ENCODE measurements at places on chromosomes 16 and 17.

DNA sequence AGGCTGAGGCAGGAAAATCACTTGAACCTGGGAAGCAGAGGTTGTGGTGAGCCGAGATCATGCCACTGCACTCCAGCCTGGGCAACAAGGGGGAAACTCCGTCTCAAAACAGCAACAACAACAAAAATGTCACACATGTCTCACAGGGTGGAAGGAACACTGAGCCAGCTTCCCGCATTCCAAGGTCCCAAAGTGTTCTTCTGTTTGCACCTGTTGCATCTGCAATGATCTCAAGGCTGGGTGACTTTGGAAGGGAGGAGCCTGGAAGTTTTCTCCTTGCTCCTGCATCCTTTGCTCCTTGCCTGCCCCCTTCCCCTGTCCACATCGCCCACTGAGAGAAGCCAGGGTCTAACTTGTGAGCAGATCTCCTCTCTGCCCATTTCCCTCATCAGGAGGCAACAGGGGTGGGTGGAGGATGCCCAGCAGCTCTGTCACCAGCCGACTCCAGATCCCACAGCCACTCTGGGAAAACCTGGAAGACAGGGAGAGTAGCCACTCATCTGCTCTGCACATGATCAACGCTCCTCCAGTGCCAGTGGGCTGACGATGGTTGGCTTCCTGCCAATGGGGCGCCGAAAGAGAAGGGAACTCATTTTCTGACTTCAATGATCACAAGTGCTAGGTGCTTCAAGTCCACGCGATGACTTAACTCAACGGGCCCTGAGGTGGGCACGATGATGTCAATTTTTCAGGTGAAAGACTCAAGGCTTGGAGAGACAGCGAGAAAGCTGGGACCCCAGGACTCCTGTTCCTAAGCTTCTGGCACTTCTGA is 12.6 kb downstream of the CHST6 start:
- no peaks in the 10 kb centered on the region for H3K27me3 ChIP-seq
- DNase-seq = no peak
- H3K27ac ChIP-seq = no peak overlapping the region
- H3K36me3 ChIP-seq = no peaks in the 10 kb centered on the region
- H3K4me1 ChIP-seq = no peaks in the 10 kb centered on the region
- H3K4me3 ChIP-seq = no peak overlapping the region

- H3K27me3 ChIP-seq = no peaks in the 10 kb centered on the region
- no peaks in the 10 kb centered on the region for H3K36me3 ChIP-seq
- no peak overlapping the region for H3K27ac ChIP-seq
- no peak for DNase-seq
These were observed 29.9 kb downstream of the YPEL2 start for GRCh38 chr17:59361386-59361785.

GRCh38 chr17:49524473-49525359 is 29.6 kb downstream of the NGFR start:
- no peak for DNase-seq
- no peaks in the 10 kb centered on the region for H3K36me3 ChIP-seq
- no peak overlapping the region for H3K27ac ChIP-seq
- H3K4me1 ChIP-seq = no peaks in the 10 kb centered on the region

GRCh38 chr17:4519361-4519788 is 20.7 kb downstream of the SPNS2 start:
- no peaks in the 10 kb centered on the region for H3K36me3 ChIP-seq
- no peak overlapping the region for H3K4me3 ChIP-seq
- H3K27me3 ChIP-seq = no peaks in the 10 kb centered on the region
- no peaks in the 10 kb centered on the region for H3K4me1 ChIP-seq
- H3K27ac ChIP-seq = peak overlapping the region; percentile 75

- H3K4me3 ChIP-seq = peak within 1 kb of the TSS; percentile 35
- H3K27me3 ChIP-seq = no peaks in the 10 kb centered on the region
- peak; percentile 81 for DNase-seq
- no peak within 1 kb of the TSS for H3K27ac ChIP-seq
- H3K4me1 ChIP-seq = peaks cover 5% of the 10 kb centered on the region
These were observed at the start of gene TTLL6 for GRCh38 chr17:48816774-48817590. Gene TTLL6, minus strand, starts transcription at chr17:48817229. Its CDS starts 157 bp downstream, at chr17:48817072.

DNA sequence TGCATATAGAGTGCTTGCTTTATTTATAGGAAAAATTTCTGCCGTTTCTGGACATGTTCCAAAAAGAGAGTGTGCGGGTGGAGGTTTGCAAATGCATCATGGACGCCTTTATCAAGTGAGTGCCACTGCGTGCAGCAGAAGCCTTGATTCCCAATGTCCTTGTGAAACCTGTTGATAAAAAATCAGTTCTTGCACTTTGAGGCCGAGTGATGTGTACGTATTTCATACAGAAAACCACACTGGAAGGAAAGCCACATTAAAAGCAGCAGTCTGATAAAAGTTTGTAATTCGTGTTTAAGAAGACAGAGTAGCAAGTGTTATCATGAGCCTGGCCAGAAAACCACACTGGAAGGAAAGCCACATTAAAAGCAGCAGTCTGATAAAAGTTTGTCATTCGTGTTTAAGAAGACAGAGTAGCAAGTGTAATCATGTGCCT is 78.0 kb downstream of the KNOP1 start:
- H3K4me1 ChIP-seq = no peaks in the 10 kb centered on the region
- H3K27ac ChIP-seq = no peak overlapping the region
- H3K27me3 ChIP-seq = no peaks in the 10 kb centered on the region
- H3K36me3 ChIP-seq = peaks cover 12% of the 10 kb centered on the region

DNA sequence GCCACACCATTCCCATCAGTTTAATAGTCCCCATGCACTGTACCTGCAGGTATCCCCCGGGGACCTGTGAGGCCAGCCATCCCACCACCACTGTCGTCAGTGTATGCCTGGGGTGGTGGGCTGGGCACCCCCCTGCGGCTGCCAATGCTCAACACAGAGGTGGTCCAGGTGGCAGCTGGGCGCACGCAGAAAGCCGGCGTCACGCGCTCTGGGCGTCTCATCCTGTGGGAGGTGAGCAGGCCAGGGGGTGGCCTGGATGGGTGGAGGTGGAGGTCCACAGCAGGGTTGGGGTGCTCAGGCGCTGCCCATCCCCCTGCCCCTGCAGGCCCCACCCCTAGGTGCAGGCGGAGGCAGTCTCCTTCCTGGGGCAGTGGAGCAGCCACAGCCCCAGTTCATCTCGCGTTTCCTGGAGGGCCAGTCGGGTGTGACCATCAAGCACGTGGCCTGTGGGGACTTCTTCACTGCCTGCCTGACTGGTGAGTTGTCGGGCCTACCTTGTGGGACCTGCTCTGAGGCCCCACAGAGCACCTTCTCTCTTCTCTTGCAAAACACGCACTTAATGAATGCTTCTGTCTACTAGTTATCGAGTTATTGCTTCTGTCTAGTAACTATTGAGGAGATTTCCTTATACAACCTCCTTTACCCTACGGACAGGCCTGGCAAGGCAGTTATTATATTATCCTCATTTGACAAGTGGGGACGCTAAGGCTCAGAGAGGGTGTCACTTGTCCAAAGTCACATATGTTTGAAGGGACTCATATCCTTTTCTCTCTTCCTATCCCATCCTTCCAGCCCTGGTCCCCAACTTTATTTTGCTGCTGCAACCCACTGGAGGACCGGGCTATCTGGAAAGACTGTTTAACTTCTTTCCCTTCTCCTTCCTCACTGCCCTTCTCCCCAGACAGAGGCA is 5.8 kb upstream of the TRAF4 start:
- no peak overlapping the region for H3K4me3 ChIP-seq
- no peak for DNase-seq
- H3K27me3 ChIP-seq = no peaks in the 10 kb centered on the region
- no peak overlapping the region for H3K27ac ChIP-seq
- H3K4me1 ChIP-seq = no peaks in the 10 kb centered on the region

DNA sequence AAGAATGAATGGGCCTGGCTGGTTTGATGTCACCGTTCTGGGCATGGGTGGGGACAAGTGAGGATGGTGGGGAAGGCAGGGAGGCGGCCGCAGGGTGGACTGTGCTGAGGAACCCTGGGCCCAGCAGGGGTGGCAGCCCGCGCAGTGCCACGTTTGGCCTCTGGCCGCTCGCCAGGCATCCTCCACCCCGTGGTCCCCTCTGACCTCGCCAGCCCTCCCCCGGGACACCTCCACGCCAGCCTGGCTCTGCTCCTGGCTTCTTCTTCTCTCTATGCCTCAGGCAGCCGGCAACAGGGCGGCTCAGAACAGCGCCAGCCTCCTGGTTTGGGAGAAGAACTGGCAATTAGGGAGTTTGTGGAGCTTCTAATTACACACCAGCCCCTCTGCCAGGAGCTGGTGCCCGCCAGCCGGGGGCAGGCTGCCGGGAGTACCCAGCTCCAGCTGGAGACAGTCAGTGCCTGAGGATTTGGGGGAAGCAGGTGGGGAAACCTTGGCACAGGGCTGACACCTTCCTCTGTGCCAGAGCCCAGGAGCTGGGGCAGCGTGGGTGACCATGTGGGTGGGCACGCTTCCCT is 6.5 kb upstream of the SERPINF1 start:
- peak overlapping the region; percentile 15 for H3K27ac ChIP-seq
- H3K36me3 ChIP-seq = no peaks in the 10 kb centered on the region
- peaks cover 7% of the 10 kb centered on the region for H3K4me1 ChIP-seq

All from right lobe of liver (tissue), 6 donors.